Natural killer cell (primary cell): ENCODE measurements at places on chromosomes 1 and 21. TPM values are rescaled to one million over a fixed set of nuclear protein-coding genes. Genes with fewer than 3 reads are reported as not detected.

LRRC38 gene
- not detected for total RNA-seq

DCDC2B gene
- total RNA-seq: not detected

EPS8L3 gene
- not detected for total RNA-seq

TMCO1 gene
- total RNA-seq: 47.6 TPM

ELAPOR1 gene
- total RNA-seq: 8.3 TPM

KIF17 gene
- total RNA-seq: not detected

LMNA gene
- total RNA-seq: 504 TPM

TOR1AIP2 gene
- 71.7 TPM for total RNA-seq

GJC2 gene
- 1.0 TPM for total RNA-seq

CTTNBP2NL gene
- total RNA-seq: 0.94 TPM

GDAP2 gene
- 27.7 TPM for total RNA-seq

OR2L13 gene
- 0.20 TPM for total RNA-seq

KIF14 gene
- 0.40 TPM for total RNA-seq

COL24A1 gene
- total RNA-seq: 0.20 TPM

PGLYRP4 gene
- total RNA-seq: not detected

FALEC gene
- total RNA-seq: not detected

ITLN1 gene
- not detected for total RNA-seq

RIPPLY3 gene
- not detected for total RNA-seq

OR2L8 gene
- total RNA-seq: not detected

S100PBP gene
- total RNA-seq: 84.5 TPM

TBX15 gene
- not detected for total RNA-seq

IKBKE gene
- 34.6 TPM for total RNA-seq

TRAF3IP3 gene
- total RNA-seq: 273 TPM

IL20 gene
- total RNA-seq: not detected

RNF2 gene
- total RNA-seq: 21.9 TPM

CACNA1S gene
- total RNA-seq: not detected

SIPA1L2 gene
- 1.6 TPM for total RNA-seq

TFF1 gene
- total RNA-seq: not detected

KRTAP19-8 gene
- total RNA-seq: not detected

ARHGAP30 gene
- total RNA-seq: 310 TPM

C1orf141 gene
- not detected for total RNA-seq

CFHR4 gene
- total RNA-seq: not detected

RYR2 gene
- 0.13 TPM for total RNA-seq

CA6 gene
- total RNA-seq: not detected

TRIM67 gene
- not detected for total RNA-seq

CD101 gene
- total RNA-seq: 3.1 TPM

TNFRSF25 gene
- 41.5 TPM for total RNA-seq

AADACL3 gene
- not detected for total RNA-seq

GBP7 gene
- total RNA-seq: not detected

CD1B gene
- not detected for total RNA-seq

LENEP gene
- not detected for total RNA-seq

LRRC3 gene
- total RNA-seq: 0.36 TPM

IL24 gene
- not detected for total RNA-seq

C4BPA gene
- total RNA-seq: not detected

EDARADD gene
- total RNA-seq: 5.4 TPM

TCHH gene
- not detected for total RNA-seq

KCNA3 gene
- total RNA-seq: 30.3 TPM

ERICH3 gene
- 0.68 TPM for total RNA-seq

RXFP4 gene
- not detected for total RNA-seq

CLCA1 gene
- total RNA-seq: not detected

TAGLN2 gene
- total RNA-seq: 344 TPM

PLPPR4 gene
- 0.05 TPM for total RNA-seq

PLXNA2 gene
- 8.4 TPM for total RNA-seq

THRAP3 gene
- total RNA-seq: 88.6 TPM
